ENCODE measurements at places on chromosomes 16 and 17.
A peak's percentile ranks its signal among the peaks of the same experiment; 100 is the strongest.

GRCh38 chr16:89556750-89557689 is 3.5 kb upstream of the RPL13 start:
- peak; percentile 88 for DNase-seq

DNA sequence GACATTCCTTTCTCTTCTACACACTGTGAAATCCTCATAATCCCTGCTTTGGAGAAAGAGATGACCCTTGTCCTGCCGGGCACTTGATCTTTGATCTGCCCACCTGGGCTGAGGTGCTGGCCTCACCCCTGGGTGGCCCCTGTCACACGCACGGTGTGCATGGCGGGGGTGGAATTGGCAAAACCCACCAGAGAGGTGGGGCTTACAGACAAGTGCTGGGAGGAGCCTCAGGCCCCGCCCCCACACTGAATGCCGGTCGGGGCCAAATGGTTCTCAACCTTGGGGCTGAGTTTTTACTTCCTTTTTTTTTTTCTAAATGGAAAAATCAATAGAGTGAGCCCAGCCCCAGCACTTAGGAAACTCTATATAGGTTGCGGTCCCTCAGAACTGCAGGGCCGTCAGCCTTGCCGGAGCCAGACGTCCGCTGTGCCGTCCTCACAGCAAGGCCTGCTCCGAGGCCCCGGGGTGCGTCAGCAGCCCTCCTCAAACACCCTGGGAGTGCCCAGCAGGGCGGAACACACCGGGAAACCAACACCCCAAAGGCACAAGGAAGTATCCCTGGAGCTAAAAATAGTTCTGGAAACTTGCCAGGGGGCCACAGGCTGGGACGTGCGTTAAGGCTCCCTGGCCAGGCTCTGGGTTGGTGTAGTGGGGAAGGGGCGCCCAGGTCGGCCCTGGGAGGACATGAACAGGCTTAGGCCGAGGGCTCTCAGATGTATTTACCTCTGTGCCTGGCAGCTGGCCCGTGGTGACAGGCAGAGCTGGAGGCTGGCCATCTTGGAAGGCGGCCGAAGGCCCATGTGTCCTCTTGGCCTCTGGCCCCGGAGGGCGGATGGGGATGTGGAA is 11.0 kb downstream of the GPRC5C start:
- DNase-seq, result no peak

GRCh38 chr16:88444826-88445582 is 8.1 kb upstream of the ZFPM1 start:
- no peak for DNase-seq

DNA sequence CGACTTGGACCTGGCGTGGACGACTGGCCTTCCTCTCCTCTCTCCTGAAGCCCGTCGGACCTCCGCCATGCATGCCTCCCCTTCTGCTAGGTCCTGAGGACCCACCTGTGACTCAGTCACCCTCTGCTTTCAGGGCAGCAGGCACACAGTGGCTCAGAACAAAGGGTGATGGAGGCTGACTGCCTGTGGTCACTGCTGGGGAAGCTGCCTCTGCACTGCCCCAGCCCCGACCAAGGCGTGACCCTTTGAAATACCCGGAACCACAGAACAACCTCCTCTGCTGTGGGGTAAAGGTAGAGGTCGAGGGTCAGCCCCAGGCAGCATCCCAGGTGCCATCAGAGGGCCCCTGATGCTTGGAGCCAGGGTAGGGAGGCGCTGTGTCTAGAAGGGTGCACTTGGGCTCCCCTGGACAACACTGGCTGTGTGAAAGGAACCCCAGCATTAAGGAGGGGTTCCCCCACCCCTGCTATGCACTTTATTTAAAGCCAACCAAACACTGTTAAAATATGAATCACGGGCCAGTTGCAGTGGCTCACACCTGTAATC is 12.5 kb upstream of the SLC4A1 start:
- DNase-seq, result no peak

GRCh38 chr16:54152362-54153239 is 134.0 kb downstream of the IRX3 start:
- DNase-seq, result no peak

DNA sequence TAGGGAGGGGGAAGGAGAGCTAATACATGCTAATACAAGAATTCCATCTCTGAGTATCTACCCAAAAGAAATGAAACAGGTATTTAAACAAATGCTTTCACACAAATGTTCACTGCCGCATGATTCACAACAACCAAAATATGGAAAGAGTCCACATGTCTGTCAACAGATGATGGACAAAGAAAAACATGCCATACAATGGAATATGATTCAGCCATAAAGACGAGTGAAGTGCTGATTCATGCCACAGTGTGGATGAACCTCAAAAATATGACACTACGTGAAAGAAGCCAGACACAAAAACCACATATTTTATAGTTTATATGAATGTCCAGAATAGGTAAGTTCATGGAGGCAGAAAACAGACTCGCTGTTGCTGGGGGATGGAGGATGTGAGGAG is 321.4 kb downstream of the FOXL1 start:
- no peak for DNase-seq

DNA sequence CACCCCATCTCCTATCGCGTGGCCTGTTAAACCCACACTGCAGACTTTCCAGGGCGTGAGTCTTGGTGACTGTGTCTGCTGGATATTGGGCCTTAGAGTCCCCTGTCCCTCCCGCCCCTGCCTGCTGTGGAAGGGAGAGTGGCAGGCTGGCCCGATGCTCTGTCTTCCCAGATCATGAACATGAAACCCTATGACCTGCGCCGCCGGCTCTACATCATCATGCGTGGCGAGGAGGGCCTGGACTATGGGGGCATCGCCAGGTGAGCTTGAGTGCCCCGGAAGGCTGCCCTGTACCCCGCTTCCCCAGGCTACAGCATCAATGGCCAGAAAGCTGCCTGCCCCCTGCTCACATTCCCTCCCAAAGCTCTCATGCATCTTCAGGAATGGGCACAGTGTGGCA is 19.5 kb upstream of the CLEC18A start:
- no peak for DNase-seq

GRCh38 chr16:86558355-86559193 is 3.5 kb upstream of the MTHFSD start:
- DNase-seq, result no peak

DNA sequence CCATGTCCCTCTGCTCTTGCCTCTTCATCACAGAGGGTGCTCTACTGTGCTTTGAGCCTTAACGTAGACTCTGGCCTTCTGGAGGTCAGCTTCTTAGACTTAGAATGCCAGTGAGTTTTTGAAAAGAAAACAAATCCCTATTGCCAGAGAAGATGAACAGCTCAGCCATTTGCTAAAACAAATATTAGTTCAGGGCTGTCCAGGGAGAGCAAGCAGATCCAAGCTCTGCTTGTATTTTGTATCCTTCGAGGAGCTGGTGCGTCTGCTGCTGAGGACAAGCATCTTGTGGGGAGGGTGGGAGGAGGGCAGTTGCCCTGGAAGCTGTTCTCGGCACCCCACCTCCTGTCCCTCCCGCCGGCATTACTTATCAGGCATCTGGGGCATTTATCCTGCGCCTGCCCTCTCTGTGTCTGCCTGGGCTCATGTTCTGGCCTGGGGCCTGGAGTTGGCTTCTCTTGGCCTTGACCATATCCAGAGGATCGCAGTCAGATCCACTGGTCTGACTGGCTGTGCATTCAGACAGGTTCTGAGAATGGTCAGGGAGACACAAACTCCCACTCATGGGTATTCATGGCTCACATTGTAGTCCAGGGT is 173.1 kb upstream of the NLRP1 start:
- DNase-seq, result no peak

DNA sequence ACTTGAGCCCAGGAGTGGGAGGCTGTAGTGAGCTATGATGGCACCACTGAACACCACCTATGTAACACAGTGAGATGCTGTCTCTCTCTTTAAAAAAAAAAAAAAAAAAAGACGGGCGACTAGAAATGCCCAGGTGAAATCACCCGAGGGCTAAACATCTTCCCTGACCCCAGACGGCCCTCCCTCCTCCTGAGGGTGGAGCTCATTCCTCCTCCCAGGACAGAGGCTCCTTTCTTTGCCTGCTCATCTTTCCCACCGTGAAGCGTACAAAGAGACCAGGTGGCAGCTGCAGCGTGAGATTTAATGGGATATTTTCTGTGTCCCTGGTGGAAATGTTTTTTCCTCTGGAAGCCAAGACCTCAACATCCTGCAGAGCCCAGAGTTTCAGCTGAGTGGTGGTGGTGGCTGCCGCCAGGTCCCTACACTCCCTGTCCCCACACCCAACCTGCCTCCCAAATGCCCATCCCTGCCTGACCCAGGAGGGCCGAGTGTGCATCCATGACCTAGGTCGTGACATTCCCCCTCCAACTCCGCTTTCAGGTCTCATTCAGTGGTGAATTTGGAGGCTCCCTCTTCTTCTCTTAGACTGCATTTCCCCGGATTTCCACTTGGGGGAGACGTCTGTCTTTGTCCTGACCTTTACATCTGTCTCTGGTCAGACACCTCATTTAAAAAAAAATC is 14.4 kb upstream of the GPRC5B start:
- DNase-seq, result peak; percentile 40

DNA sequence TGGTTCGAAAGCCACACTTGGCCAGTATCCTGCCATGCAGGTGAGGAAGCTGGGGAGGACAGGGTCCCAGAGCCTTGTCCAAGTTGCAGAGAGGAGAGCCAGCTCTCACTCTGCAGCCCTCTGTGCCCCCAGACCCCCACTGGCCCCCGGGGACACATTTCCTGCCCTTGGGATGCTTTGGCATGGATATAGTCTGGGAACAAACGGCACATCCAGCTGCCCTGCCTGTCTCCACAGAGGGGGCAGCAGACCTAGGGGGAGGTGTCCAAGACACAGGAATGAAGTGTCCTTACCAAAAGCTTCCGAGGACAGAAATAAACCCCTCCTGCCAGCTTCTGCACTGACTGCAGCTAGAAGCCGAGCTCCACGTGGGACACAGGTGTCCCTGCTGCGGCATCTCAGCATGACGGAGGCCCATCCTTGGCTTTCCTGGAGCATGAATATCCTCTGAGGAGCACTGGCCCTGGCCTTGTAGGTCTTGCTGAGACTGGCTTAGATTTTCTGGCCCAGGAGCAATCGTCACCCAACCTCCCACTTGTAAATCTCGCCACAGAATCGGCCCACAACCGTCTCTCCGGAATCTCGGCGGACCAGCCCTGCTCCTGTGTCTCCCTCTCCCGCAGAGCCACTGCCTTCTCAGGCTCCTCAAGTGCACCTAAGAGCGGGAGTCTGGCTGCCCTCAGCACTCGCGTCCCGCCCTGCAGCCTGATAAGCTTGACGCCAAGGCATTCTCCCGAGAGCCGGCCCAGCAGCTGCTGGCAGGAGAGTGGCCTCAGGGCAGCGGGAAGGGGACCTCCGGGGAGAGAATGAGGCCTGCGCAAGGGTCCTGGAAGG is 1.1 kb upstream of the CAPN15 start:
- DNase-seq, result peak; percentile 21

DNA sequence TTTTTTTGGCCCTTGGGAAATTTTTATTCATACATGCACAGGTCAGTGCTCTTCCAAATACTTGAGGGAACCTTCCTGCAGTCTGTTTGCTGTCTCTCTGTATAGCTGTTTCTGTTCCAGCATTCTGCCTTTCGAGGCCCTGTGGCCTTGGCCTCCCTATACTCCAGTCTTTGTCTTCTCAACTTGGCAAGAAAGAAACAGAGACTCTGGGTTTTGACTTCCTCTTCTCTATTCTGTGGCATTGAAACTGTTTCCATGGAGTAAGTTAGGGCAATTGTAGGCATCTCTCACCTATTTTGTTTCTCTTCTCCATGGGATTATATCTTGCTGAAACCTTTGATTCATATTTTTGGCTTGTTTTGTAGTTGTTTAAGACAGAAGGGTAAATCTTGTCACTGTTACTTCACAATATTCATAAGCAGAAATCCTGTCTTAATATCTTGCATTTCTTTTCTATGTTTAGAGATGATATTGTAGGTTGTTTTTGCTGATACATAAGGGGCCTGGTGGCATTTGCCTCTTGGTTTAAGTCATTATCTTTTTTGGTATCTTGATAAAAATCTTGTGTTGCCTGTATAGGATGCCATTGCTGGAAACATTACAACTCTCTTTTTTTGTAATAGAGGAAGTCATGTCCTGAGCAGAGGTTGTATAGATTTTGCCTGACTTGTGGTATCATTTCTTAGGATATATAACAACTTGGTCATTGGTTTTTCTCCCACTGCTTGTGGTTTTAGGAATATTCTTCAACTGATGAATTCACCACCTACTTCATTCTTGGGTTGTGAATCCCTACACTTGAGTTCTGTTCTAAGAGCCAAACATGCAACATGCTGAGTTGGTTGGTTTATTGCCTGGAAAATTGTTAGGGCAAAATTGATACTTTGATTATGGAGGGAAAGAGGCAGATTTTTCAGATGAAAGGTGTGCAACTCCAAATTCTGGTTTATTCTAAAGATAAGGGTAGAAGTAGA is 168.6 kb downstream of the FTO start:
- DNase-seq, result no peak

DNA sequence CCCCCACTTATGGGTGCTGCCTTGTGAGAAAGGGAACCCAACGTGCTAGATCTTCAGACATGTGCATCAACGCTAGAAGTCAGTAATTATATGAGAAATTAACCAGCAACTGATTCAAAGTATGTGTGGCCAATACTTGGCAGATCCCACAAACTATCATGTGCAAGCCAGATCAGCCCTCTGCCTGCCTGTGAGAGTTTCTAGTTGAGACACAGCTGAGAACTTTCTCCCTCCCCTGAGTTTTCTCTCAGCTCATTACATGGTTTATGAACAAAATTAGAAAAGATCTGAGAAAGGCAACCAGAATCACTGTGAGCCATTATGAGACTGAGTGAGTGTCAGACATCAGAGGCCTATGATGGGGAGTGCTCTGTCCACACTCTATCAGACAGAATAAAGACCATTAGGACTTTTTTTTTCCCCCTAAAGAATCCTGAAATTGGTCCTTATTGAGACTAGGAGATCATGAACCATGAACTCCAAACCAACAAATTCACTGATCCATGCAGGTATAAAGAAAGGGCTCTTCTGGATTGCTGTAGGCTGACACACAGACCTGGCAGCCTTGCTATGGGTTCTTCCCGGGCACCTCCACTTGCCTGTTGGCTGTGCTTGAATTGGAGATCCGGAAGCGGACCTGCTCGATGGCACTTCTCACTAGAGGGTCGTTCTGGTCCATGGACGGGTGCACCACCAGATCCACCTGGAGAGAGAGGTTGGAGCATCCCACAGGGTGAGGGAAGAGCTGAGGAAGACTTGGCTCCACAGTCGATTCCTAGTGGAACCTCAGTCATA is 51.5 kb downstream of the GTF3C1 start:
- no peak for DNase-seq

- no peak for DNase-seq
These were observed 2.4 kb upstream of the NFATC3 start for GRCh38 chr16:68082629-68083238.

DNA sequence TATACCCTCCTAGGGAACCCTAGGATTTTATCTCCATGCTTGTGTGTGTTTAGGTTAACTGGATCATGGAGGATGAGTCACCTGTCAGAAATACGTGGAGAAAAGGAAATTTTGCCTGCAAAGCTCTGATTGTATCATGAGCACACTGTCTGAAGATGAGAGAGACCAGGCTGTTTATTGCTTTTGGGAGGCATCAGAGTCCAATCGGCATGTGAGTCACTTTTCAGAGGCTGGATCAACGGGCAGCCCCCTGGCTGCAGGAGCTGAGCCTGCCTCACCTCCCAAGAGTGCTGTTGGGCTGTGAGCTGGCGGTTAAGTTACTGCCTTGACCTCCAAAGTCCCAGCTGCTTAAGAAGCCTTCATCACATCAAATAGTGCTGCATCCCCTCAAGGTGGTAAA is 41.5 kb upstream of the MED9 start:
- DNase-seq, result no peak

GRCh38 chr17:8892338-8892690 is 24.8 kb upstream of the PIK3R6 start:
- DNase-seq, result no peak
